Stimulated activated CD8-positive, alpha-beta memory T cell treated with anti-CD3 and anti-CD28 coated beads, Interleukin-15, amount 100 ng/mL, for 4 hours (primary cell): ENCODE measurements at places on chromosomes 16 and 17.

DNA sequence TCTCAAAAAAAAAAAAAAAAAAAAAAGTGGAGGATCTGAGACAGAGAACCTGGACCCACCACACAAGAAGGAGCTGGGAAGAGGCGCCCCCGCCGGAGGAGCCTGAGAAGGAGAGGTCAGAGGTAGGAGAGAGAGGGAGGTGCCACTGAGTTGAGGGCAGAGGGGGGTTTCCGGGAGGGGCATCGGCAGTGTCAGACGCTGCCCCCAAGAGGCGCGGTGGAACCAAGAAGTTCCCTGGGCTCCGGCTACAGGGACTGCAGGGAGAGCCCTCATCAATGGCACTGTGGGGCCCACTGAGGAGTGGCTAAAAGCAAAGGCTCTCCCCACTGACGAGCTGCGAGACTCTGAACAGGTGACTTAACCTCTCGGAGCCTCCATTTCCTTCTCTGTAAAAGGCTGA, 4.2 kb downstream of the CCDC42 start:
- peak; percentile 21 for DNase-seq

- no peak for DNase-seq
These were observed 42.2 kb upstream of the CNTNAP4 start for GRCh38 chr16:76235025-76235424.

GRCh38 chr16:4477966-4478365, 1.8 kb downstream of the HMOX2 start:
- DNase-seq = no peak

DNA sequence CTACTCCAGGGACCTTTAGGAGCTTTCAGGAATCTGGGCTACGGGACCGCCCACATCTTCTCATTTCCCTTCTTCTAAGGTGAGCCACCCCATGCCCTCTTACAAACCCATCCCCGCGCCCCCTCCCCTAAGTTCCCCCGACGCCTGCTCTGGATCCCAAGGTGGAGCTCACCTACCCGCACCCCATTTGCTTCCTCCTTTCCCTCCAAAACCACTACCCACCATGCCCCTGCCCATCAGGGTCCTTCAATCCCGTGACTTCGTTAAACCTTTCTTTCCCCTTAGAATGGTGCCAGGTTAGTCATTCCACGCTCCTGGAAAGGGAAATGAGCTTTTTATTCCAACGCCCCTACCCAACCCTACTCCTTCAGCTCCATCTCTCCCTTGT, 326 bp upstream of the MTMR4 start:
- no peak for DNase-seq

DNA sequence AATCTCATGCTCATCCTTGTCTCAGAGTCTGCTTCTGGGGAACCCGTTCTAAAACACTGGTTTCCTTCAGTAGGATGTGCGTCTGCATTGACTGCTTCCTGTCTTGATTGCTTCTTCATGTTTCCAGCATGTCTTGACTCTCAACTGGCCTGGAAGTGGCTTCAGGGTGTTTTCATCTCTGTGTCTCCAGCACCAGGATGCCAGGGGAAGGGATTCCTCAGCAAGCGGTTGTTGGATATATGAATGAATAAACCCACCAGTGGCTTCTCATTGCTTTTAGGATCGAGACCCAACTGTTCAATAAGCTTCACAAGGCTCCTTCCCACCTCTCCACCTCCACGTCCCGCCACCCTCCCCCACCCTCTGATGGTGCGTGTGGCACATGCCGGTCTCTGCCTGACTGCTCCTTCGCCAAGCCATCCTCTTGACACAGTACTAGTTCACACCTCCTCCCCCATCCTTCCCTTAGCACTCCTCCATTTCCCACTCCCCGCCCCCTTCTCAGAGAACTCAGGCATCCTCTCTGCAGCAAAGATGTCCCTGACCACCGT, 14.1 kb upstream of the TNS4 start:
- DNase-seq = no peak

GRCh38 chr16:85690469-85691064, 1.8 kb upstream of the GINS2 start:
- DNase-seq = no peak

- no peak for DNase-seq
These were observed 53.5 kb downstream of the STX8 start for GRCh38 chr17:9522074-9522473.

GRCh38 chr17:6393351-6393952, 41.5 kb downstream of the AIPL1 start:
- no peak for DNase-seq
